ENCODE measurements at places on chromosomes 13 and 19.

GRCh38 chr13:38697197-38697596, 10.3 kb downstream of the FREM2 start:
- no peak for DNase-seq

DNA sequence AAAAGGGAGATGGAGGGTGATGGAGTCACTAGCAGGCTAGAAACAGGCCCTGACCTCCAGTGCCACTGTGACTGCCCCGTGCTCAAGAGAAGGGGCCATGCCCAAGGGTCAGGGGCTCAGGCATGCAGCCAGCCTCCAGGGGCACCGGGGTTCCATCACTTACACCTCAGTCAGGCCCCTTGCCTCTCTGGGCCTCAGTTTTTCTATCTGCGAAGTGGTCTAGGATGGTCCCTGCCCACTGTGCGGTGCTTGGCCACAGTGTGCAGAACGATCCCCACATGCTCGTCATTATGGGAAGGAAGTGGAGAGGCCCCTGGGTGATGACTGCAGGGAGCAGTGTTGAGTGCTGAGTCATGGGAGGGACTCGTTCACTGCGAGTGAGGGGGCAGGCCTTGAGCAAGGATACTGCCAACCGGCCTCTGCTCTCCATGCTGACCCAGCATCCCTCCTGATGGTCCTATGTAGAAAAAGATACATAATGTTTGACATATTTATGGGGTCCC, 23.1 kb downstream of the TMED1 start:
- no peak for DNase-seq

DNA sequence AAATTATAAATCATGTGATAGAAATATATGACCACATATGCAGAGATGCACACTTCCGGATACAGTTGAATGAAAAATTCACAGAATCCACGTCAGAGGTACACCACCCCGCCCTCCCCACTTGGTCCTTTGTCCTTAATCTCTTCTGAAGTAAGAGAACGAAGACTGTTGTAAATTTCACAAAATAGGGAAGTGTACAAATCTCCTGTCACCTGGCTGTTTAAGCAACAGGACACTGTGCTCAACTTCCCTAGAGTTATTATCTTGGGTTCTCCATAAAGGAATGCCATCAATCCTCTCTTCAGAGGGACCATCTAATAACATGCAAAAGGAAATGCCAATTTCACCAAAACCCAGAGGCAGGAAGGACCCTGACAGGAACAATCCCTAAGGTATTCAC, 10.5 kb upstream of the CEACAM6 start:
- no peak for DNase-seq

GRCh38 chr19:10037367-10037766, 24.1 kb downstream of the RDH8 start:
- DNase-seq, result no peak

- DNase-seq, result no peak
These were observed 211.3 kb upstream of the RFC3 start for GRCh38 chr13:33606692-33607091.

GRCh38 chr19:18053576-18054219, 33.0 kb downstream of the IL12RB1 start:
- DNase-seq, result no peak

- DNase-seq, result no peak
These were observed 75.6 kb upstream of the RFC3 start for GRCh38 chr13:33742321-33742720.

GRCh38 chr19:35846038-35846668, 6.2 kb downstream of the NPHS1 start:
- no peak for DNase-seq

- no peak for DNase-seq
These were observed 32.7 kb upstream of the GPR183 start for GRCh38 chr13:99339736-99340397.

- DNase-seq, result peak; percentile 85
These were observed 43.1 kb downstream of the CEBPG start for GRCh38 chr19:33416307-33417215.

DNA sequence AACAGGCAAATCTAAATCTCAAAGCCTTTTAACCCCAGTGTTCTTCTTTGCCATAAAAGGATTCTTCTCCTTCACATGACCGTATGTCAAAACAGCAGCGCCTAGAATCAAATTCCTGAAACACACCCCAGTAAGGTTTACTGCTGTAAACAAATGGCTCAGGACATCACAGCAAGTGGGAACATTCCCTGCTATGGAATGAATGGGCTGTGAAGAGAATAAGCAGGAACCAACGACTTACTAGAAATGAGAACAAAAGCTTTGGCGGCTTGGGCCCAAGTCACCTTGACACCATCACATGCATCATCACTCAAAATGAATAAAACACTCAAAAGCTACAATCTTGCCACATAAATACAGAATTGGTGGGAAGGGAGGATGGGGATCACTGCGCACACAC, 80.4 kb upstream of the SPATA13 start:
- no peak for DNase-seq

DNA sequence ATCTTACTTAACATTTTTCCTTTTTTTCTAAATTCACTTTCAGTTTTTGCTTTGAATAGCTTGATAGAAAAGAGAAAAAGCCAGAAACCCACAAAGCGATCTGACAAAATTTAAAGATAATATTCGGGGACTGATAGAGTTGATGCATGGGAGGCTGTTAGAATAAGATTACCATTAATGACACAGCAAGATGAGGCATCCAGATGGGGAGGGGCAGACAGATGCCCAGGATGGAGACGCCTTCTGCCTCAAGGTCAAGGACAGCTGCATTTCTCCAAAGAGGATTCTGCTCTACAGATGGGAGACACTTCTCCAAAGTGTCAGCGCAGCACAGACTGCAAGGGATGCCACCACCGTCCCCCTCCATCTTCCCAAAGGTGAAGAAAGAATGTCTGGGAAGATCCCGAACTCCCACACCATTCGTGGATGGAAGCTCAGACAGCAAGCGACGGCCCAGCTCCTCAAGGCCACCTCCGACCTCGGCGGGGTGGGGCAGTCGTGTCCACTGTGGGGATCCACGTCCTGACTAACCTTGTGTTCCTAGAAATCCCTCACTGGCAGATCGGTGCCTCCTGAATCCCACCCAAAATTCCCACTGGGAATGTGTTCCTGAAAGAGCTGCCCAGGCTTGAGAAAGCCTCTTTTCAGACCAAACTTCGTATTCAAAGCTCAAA, 32.9 kb downstream of the NAXD start:
- DNase-seq, result no peak

Measured in HEK293T (cell line).